ENCODE measurements at places on chromosomes 11 and 22.

DNA sequence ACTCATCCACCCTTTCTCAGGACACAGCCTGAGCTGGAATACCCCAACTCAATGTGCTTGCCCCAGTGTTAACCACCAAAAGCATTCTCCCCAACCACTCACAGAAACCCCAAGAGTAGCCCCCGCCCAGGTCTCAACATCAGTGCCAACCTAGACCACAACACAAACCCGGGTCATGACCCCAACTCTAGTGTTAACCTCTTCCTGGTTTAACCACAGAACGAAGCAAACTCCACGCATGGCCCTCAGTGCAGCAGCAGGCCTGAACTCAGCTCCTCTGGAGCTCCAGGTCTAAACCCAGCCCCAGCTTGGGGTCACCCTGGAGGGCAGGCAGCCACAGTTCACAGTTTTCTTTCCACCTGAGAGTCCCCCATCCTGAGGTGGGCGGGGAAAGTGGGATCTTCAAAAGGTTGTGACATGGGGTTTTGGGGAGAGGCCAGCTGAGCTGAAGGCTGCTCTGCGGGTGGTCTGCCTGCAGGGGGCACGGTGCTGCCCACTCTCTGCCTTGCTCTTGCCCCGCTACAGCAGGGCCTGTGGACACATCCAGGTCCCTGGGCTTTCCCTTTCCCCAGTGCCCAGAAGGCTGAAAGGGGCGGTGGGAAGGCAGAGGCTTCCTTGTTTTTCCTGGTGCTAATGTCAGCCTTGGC is 37.9 kb downstream of the NECTIN1 start:
- no peak for DNase-seq

GRCh38 chr11:9722023-9722422 is 58.1 kb downstream of the SWAP70 start:
- no peak for DNase-seq

- no peak for DNase-seq
Measured at GRCh38 chr11:111177037-111177871, 68.3 kb upstream of the POU2AF2 start.

- peak; percentile 99 for DNase-seq
Measured at GRCh38 chr11:78419327-78419726, 1.7 kb upstream of the GAB2 start.

GRCh38 chr11:16346975-16347374 is 9.4 kb downstream of the SOX6 start:
- peak; percentile 20 for DNase-seq

- no peak for DNase-seq
Measured at GRCh38 chr11:127864861-127865260, 722.5 kb downstream of the ETS1 start.

- DNase-seq, result peak; percentile 46
Measured at GRCh38 chr11:12677131-12677530, 2.9 kb downstream of the TEAD1 start.

DNA sequence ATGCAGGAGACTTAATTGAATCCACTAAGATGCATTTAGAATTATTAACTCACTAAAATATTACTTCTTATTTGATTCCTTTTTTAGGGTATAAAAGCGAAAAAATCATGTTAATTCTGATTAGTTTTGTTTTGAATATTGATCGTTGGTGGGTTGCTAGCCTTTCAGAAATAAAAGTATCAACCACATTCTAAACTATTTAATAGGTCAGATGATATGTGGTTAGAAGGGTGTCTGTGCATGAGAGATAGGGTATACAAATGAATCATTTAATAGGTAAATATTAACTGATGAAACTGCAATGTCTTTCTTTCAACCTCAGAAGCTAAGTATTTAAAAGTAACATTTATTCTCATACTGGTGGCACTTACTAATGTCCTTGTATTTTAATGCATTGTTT is 515.1 kb downstream of the CNTN5 start:
- no peak for DNase-seq

DNA sequence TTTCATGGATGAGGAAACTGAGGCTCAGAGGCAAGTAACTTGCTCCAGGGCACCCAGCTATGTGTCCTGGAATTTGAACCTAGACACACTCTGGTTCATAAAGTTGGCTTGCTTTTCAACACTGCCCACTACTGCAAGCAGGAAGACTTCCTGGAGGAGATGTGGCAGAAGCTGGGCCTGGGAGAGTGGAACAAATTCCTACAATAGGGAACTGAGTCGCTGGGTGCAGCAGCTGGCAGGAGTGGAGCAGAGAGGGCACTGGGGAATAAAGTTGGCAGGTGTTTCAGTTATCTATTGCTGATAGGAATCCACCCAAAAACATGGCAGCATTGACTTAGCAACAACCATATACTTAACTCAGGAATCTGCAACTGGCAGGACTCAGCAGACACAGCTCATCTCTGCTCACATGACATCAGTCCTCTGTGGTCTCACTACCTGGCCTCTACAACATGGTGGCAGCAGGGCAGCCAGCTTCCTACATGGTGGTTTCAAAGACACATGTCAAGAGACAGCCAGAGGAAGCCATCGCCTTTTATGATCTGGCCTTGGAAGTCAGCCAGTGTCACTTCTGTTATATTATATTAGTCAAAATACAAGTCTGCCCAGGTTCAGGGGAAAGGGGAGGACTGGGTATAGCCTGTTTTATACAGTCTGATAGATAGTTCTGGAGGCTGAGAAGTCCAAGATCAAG is 10.6 kb upstream of the CARD10 start:
- DNase-seq, result no peak

GRCh38 chr11:70048279-70049024 is 29.7 kb upstream of the ANO1 start:
- DNase-seq, result peak; percentile 5

GRCh38 chr11:59173964-59174663 is 2.2 kb downstream of the DTX4 start:
- peak; percentile 66 for DNase-seq

DNA sequence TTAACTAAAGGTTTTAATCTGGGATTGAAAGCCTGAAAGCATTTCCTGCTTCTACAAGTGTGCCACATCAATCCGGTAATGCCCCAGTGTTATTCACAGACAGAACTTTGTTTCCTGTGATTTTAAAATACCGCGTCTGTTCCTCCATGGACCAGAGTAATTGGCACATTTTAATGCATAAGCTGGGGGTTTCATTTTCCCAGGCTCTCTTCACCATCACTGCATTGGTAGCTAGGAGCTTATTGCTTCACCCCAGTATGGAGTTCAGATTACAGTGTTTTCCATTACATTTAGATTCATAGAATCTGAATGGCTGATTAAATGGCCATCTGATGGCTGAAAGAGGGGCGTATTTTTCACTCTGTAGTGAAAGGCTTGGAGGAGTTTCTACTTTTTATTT is 25.7 kb upstream of the CRTAM start:
- DNase-seq, result no peak

- no peak for DNase-seq
Measured at GRCh38 chr22:38531251-38531938, 25.3 kb upstream of the DDX17 start.

- DNase-seq, result peak; percentile 31
Measured at GRCh38 chr11:69718147-69718546, 14.3 kb upstream of the FGF19 start.

GRCh38 chr11:46952553-46952952 is 16.0 kb downstream of the CSTPP1 start:
- DNase-seq, result no peak

- DNase-seq, result no peak
Measured at GRCh38 chr11:85180528-85180927, 446.6 kb downstream of the DLG2 start.

DNA sequence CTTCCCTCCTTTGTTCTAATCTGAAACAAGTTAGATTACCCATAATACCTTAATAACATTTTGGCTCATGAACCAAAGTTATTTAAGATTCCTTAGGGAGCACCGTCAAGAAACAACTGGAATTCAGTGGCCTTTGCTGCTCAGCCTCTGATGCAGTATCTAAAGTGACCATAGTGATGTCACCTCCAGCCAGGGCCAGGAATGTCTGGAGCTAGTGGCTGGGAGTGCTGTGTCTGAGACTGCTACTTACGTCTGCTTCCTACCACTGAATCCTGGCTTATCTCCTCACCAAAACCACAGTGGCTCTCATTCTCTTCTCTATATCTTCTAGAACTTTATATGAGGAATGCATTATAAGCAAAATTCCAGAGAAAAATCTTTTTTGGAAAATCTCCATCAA is 658.0 kb downstream of the DLG2 start:
- peak; percentile 21 for DNase-seq

GRCh38 chr11:19605520-19606371 is 106.9 kb upstream of the NAV2 start:
- DNase-seq, result no peak

DNA sequence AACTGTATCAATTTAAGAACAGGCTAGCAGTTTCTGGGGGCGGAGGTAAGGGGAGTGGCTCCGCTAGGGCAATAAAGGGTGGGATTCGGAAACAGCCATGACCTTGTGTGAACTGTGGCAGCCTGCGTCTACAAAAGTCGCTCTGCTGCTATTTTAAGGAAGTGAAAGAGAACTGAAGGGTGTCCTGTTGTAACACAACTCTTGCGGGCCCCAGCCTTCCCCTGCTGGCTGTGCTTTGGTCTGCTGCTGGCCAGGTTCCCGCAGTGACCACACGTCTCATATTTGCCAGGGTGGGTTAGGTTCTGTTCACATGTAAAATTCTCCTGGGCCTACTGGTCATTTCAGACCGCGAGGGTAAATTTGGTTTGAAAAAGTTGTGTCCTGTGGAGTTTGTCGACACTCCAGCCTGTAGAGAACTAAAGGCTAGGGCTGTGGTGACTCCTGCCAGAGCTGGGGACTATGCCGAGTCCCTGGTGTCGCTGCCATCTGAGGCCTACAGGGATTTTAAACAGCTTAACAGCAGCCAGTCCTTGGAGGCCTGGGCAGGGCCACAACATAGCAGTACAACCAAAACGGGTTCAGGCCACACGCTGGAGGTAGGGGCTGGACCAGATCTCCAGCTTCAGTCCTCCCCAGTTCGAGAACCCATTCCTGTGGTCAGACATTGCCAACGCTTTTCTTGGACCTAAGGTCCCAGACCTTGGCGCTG is 1.1 kb upstream of the PPFIBP2 start:
- peak; percentile 15 for DNase-seq

DNA sequence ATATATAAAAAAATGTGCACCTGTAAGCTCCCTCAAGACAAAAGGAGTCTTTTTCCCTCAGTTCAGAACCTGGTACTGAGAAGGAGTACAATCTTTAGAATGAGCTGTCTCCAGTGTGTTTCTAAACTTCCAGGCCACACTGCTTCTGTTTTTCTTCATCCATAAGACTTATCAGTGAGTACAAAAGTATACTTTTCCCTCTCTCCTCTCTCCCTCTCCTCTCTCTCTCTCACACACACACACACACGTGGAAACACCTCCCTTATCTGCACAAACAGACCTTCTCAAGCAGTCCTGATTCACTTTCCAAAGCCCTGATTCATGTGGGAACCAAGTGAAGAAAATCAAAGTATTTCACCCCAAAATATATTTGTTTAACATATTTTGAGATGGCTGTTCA is 220.7 kb upstream of the UBASH3B start:
- DNase-seq, result no peak

DNA sequence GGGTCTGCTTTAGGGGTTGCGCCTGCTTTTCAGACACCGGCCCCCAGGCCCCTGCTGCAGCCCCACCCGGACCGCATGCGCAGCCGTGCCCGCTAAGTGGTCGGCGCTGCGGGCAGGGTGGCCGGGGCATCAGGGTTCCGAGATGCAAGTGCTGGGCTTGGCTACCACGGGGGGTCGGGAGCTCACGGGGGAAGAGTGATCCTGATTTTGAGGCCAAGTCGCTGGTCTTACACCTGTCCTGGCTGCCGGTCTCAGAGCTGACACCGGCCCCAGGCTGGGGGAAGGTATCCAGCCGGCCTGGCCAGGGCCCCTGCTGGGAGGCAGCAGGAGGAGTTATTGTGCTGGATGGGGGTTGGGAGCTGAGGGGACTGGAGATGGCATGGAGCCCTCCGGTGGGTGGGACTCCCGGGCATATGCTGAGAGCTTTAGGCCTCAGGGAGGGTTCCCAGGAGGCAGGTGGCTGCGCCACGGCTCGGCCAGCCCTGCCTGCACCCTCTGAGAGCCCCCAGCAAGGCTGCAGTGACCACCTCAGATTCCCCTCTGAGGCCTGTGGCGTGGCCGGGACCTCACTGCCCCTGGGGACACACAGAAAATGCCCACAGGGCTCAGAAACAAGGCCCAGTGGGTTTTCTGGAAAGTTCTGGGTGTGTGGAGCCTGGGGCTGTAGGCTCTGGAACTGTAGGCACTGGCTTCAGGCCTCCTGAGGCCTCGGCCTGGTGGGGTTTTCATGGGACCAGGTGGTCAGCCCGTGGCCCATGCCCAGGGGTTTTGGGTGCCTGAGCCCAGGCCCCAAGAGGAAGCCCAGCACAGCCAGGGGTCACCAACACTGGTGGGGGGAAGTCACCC is 4.4 kb upstream of the MUC5AC start:
- no peak for DNase-seq

GRCh38 chr22:44368611-44369292 is 56.0 kb upstream of the SHISAL1 start:
- no peak for DNase-seq

GRCh38 chr22:26797910-26798309 is 140.5 kb downstream of the MIAT start:
- no peak for DNase-seq

GRCh38 chr22:20444325-20444724 is 6.7 kb upstream of the SCARF2 start:
- DNase-seq, result no peak

GRCh38 chr11:35138606-35138942 is 397 bp upstream of the CD44 start:
- DNase-seq, result no peak

GRCh38 chr11:35927104-35927503 is 16.8 kb upstream of the LDLRAD3 start:
- no peak for DNase-seq

DNA sequence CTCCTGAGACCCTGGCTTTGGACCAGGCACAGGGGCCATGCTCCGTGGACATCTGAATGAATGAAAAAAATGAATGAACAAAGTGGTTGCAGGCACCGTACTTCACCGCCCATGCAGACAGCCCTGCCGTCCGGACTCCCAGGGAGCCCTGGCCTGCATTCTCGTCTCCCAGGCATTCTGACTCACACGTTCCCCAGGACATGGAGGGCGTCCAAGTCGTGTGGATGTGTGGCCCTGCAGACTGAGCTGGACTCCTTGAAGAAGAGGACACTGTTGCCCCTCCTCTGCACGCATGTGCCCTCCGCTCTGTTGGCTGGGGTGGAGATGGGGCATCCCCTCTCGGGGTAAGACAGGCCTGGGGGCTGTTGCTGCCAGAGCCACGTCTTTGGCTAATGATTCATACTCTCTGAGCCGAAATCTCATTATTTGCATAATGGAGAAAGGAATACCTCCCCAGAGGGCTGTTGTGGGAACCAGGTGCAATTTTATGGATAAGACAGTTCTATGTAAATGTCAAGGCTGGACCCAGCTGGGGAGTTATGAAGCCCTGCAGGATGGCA is 49.7 kb downstream of the RTL6 start:
- peak; percentile 90 for DNase-seq

DNA sequence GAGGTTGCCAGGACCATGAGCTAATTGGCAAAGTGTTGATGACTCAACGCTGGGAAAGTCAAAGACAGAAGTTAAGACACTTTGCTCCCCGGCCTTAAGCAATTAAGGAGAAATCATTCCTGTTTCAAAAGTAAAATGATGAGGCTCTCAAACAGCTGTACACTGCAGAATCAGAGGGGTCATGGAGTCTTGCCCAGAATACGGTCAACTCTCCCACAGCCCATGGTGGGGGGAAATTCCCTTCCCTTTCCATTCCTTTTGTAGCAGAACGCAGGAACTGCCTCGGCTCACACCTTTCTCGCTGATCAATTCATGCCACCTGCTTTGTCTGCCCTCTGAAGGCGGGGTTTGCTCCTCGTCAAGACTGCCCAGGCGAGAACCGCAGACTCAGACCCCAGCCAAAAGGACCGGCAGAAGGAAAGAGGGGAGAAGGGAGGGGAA is 52.8 kb downstream of the MN1 start:
- peak; percentile 55 for DNase-seq

GRCh38 chr11:8096575-8096974 is 15.6 kb downstream of the TUB start:
- no peak for DNase-seq

All from iris pigment epithelial cell (primary cell).